Fibroblast of mammary gland (primary cell): ENCODE measurements at places on chromosomes 6 and 20.

- peak; percentile 57 for DNase-seq
Measured at GRCh38 chr20:364905-365794, 15.4 kb upstream of the TRIB3 start.

DNA sequence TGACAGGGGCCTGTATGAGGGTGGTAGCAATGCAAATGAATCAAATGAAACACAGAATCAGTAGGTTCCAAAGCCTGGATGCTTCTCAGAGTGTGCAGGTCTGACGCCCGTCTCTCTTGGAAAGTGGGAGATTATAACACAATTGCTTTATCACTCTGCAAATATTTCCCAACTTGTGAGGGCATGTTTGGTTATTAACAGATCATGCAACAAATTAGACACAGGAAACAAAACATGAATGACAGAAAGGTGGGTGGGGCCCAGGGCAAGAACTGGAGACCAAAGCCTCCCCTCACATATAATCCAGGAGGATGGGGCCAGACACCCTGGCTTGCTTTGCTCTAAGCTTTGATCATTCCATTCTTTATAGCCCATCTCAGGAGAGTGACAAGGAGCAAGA lies 108.6 kb upstream of the MRPS10 start:
- DNase-seq = no peak

GRCh38 chr6:158361961-158362669 lies 49.9 kb downstream of the TULP4 start:
- peak; percentile 43 for DNase-seq

DNA sequence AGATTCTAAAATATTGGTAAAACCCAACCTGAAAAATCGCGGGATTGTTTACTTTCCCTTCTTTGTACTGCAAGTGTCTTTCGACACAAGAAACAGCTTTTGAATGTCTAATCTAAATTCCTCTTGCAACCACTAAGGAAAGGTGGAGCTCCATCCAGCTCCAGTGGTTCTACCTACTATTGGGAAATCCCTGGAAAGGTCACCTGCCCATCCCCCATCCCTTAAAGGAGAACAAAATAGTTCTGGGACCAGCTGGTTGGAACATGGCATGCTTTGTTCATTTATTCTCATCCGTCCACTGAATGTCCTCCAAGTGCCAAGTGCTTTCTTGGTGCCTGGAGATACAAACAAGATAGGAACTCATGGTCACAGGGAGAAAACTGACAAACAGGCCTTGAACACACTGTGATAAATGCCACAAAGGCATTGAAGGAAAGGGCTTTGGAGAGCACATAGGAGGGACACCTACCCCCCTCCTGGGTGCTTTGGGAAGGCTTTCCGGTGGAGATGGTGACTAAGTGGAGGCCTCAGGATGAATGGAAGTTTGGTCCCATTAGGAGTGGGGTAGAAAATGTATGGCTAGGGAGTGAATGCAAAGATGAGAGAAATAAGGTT lies 2.3 kb upstream of the CITED2 start:
- peak; percentile 52 for DNase-seq

- DNase-seq = no peak
Measured at GRCh38 chr6:26033941-26034354, 53.3 kb upstream of the HFE start.

GRCh38 chr6:169800668-169801395 lies 49.4 kb downstream of the ERMARD start:
- peak; percentile 42 for DNase-seq

DNA sequence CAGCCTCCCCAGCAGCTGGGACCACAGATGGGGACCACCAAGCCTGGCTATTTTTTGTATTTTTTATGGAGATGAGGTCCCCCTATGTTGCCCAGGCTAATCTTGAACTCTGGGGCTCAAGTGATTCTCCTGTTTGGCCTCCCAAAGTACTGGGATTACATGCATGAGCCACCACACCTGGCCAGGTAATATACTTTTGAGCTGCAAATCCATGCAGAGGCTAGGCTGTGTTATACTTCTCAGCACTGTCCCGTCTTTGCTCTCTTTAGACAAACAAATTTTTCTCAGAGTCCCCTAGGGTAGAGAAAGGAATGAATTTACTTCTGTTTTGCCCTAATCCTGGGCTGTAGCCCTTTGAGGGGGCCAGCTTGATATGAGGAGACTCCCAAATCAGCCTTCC lies 13.4 kb upstream of the SCAF8 start:
- no peak for DNase-seq

GRCh38 chr20:32577023-32577422 lies 8.1 kb downstream of the NOL4L start:
- no peak for DNase-seq

DNA sequence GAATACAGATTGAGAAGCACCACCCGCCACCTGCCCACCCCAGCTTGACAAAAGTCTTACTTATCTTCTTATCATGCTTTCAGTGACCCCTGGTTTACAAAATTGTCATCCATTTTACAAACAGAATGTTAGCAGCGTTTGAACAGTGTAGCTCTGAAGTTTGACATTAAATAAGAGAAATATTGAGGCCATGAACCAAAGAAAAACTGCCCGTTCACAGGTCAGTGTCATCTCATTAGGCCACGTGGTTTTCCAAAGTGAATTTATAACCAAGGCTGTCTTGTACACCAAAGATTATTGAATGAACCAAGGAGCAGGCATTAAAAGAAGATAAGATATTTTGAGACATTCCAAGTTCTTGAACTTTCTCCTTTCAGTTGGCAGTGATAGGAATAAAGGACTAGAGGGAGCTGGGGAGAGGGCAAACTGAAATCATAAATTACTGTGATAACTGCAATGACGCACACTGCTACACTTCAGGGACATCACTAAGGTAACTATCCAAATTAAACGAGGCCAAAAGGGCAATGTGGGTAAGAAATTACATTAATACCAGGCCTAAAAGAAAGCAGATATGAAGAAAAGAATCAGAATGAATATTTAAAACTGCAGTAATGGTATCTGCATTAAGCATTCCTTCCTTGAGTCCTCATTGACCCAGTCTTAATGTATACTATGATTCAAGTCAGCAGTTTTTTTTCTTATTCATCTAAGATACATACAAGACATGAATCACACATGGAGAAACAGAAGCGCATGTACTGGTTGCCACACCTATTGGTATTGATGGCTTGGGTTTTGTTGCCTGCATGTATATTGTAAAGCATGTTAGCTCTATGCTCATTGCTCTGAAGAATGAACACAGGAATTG lies 159.8 kb upstream of the ARG1 start:
- DNase-seq = no peak

- DNase-seq = no peak
Measured at GRCh38 chr6:36967757-36968156, 13.2 kb downstream of the PI16 start.

DNA sequence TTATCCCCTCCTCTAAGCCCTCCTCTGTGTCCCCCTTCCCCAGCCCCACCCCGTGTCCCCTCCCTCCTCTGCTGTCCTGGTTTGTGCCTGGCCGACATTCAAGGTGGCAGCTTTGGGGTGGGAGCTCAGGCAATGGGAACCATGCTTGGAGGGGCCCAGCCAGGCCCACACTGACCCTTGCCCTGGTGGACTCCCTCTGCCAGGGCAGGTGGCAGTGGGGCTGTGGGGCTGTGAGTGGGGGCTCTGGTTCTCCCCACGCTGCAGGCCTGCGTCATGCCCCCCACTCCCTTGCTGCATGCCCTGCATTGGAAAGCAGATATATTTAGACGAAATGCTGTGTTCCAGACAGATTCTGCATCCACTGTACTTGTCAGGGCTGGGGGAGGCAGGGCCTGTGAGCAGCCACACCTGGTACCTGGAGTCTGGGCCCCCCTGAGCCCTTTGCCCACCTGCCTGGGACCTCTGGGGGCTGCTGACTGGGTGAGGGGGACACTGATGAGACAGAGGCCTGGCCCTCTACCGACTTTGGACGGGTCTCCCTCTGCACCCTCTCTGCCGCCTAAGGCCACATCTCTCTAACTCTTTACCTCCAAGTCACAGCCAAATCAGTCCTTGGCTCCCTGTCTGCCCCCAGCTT lies 14.2 kb downstream of the DLGAP4 start:
- DNase-seq = no peak

- DNase-seq = no peak
Measured at GRCh38 chr6:36492621-36493020, 49.8 kb downstream of the KCTD20 start.

GRCh38 chr6:14732844-14733757 lies 512.8 kb upstream of the JARID2 start:
- DNase-seq = peak; percentile 92

DNA sequence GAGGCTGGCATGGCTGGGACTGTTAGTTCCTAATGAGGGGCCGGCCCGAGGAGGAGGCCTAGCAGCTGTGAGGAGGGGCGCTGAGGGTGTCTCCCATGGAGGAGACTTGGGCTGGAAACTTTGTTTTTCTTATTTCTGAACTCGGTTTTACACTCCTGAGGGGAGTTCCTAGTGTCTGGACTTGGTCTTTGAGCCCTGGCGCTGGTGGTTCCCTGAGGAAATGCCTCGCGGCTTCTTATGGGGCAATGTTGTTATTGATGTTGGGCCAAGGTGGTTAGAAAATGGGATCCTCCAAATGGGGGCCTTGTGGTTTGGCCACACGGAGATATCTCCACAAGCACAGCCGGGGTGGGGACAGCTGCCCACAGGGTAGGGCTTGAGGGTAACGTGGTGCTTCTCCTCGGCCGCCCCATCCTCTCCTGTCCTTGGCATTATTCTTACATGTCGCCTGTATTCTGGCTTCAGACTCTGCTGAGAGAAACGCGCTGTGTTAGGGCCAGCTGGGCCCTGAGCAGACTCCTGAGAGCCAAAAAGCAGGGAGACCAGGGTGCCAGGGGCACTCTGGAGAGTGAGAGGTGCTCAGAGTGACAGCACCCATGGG lies 136.9 kb downstream of the FOXO3 start:
- no peak for DNase-seq

DNA sequence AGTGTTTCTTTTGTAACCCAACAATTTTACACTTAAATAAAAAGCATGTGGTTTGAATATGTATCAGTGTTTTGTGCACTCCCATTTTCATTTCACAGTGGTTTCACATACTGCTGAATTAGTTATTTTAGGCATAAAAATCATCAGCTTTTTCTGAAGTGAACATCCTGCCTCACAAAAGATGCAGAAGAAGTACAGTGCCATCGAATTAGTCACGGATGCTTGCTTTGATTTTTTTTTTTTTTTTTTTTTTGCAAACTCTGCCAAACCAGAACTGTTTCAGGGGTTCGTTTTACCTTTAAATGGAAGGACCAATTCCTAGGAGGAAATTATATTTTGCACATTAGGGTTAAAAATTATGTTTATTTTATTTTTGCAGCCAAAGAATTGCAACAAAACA lies 158.6 kb downstream of the RPS12 start:
- DNase-seq = no peak

DNA sequence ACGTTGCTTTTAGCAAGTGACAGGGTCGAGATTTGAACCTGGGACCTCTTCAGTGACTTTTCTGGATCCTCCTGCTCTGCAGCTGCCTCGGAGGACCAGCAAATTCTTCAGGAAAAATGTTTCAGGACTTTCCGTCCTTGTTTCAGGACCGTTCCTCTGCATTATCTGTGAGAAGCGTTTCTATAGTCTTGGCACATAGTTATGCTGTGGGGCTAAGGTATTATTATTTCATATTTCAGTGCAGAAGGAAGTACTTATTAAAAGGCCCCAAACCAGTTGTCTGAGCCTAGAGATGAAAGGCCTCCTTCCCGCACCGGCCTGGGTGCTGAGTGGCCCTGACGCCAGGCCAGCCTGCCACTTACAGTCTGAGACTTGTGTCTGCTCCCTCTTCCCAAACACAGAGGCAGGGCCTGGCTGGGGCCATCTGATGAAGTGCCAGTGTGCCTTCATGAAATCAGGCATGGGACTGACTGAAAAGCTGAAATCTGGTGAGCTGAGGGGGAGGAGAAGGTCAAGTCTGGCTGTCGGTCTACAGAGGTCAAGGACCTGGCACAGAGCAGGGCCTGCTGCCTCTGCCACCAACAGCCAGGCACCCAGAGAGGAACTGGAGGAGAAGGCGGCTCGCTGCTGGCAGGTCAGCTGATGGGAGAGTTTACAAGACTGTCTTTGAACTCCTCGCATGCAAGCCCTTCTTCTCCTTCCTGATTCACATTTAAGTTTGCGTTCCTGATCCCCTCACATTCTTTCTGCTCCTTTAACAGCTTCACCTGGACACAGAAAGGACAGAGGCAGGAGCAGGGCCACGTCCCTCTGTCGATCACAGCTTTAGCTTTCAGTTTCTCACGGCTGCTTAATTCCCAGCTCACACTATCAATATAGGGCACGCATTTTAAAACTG lies 8.9 kb upstream of the QKI start:
- DNase-seq = peak; percentile 19

DNA sequence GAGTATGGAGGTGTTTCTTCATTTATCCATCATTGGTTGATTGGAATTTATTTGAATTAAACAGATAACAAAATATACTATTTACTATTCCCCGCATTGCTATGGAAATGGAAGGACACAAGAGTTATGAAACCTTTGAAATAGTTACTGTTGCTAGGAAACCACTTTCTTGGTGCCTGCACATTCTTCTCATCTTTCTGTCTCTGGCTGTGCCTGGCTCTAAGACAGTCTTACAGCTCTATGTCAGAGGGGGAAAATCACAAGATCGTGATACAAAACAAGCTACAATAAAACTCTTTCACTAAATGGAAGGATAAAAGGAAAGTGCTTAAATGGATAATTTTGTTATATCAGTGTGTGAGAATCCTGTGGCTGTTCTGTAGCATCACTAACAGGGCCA lies 453.0 kb downstream of the LMBRD1 start:
- DNase-seq = no peak

DNA sequence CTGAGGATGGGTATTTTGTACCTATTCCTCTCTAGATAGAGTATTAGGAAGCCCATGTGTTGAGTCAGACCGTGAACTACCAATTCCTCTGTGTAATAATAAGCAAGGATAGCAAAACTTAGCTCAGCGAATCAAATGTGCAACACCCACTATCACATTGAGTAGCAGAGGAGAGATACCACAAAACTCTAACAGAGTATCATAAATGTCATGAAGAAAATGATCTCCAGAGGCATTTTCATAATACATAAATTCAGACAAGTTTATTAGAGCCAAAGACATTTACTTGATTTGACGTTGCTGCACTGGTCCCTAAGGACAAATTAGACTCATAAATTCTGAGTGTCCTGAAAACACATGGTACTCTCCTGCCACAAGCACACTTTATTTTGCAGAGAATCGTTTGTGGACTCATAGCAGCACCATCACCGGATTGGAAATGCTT lies 245.2 kb downstream of the HAO1 start:
- peak; percentile 14 for DNase-seq

- no peak for DNase-seq
Measured at GRCh38 chr6:152420696-152421095, 216.5 kb downstream of the SYNE1 start.

GRCh38 chr6:88807622-88808021 lies 155.8 kb downstream of the RNGTT start:
- DNase-seq = no peak

DNA sequence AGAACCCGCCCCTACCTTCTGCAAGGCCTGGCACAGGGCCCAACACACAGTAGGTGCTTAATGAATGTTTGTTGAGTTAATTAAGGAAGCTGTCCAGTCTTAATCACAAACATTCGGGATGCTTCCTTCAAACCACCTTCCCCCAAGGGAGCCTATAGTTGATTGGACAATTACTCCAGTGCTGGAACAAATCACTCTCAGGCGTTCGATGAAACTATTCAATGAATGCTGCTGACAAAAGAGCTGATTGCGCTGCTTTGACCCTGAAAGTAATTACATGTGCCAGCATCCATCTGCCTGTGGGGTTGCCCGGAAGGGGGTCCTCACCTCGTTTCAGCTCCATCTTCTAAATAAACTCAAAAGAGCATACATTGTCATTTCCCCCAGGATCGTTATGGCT lies 112.0 kb upstream of the SRSF6 start:
- no peak for DNase-seq

- peak; percentile 27 for DNase-seq
Measured at GRCh38 chr20:23396950-23397627, 24.2 kb downstream of the NAPB start.

- DNase-seq = no peak
Measured at GRCh38 chr6:43715056-43715788, 27.6 kb upstream of the MRPS18A start.
